NCI-H774 (cell line): ENCODE measurements at places on chromosomes 2 and 18.

GRCh38 chr2:127003070-127003800 is 103.7 kb downstream of the BIN1 start:
- no peak for DNase-seq

- no peak for DNase-seq
These were observed 253.1 kb downstream of the TDRD15 start for GRCh38 chr2:21376864-21377263.

GRCh38 chr2:77395011-77395410 is 127.2 kb downstream of the LRRTM4 start:
- no peak for DNase-seq

DNA sequence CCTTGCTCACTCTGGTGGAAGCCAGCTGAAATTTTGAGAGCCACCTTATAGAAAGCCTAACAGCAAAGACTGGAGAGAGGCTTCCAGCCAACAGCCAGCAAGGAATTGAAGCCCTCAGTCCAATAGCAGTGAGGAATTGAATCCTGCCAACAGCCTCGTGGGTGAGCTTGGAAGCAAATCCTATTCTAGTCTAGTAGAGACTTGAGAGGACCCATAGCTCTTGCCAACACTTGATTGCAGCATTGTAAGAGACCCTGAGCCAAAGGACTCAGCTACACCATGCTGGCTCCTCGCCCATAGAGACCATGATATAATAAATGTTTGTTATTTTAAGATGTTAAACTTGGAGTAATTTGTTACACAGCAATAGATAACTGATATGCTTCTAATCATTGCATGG is 403.0 kb upstream of the TNP1 start:
- DNase-seq: no peak

DNA sequence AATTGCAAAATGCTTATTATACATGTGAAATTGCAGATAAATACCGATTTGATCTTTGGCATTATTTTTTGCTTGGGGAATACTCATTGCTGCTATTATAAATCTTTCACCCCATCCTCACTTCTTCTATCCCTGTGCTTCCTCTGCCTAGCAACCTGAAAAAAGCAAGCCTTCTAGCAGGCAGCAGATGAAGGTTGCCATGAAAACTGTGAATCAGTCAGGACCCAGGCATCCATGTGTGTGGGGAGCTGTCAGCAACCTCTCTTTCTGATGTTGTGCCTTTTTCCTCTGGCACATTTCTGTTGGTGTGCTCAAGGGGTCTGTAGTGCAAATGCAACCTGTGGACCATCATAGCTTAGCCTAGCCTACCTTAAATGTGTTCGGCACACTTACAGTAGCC is 364.2 kb downstream of the LRRTM1 start:
- DNase-seq: no peak
